ENCODE measurements at places on chromosomes 5 and 9.

- DNase-seq: no peak
Measured at GRCh38 chr5:145682197-145682899, 152.8 kb downstream of the PRELID2 start.

GRCh38 chr5:444226-444625 is 1.2 kb downstream of the EXOC3 start:
- no peak for DNase-seq

- no peak for DNase-seq
Measured at GRCh38 chr5:56356121-56356835, 123.1 kb upstream of the ANKRD55 start.

GRCh38 chr9:107784235-107784958 is 294.8 kb upstream of the KLF4 start:
- DNase-seq: no peak

DNA sequence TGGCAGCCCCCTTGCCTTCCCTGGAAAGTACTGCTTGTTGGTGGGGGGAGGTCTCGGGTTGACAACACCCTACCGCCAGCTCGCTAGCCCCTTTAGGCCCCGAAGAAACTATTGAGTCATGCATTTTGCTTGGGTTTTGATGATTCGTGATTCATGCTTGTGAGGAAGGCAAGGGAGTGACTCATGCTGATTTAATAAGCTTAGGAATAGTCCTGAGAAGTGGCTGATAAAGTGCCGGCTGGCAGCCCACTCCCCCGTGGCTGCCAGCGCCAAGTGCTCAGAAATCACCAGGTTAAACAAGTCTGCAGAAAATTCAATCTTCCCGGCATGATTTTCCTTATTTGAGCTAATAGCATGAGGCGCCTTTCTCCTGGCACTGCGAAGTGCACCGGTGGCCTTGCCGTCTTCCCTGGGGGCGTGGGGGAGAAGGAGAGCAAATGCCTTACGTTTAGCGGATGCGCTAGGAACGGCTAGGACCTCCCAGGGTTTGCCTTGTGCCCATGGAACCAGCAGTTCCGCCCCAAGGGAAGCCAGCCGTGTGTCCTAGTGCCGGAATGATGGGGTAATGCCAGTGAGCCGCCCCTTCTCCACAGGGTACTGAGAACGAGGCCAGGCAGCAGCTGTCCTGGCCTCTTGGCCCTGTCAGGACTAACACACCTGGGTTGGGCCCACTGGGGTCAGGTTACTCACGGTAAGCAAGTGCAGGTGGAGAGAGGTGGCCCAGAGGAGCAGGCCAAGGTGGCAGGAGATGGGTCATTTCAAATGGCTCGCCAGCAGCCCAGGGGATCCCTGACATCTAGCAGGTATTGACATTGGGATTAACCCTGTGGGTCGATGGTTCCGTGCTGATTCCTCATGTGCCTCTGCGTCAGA is 151.9 kb downstream of the MACROH2A1 start:
- no peak for DNase-seq

DNA sequence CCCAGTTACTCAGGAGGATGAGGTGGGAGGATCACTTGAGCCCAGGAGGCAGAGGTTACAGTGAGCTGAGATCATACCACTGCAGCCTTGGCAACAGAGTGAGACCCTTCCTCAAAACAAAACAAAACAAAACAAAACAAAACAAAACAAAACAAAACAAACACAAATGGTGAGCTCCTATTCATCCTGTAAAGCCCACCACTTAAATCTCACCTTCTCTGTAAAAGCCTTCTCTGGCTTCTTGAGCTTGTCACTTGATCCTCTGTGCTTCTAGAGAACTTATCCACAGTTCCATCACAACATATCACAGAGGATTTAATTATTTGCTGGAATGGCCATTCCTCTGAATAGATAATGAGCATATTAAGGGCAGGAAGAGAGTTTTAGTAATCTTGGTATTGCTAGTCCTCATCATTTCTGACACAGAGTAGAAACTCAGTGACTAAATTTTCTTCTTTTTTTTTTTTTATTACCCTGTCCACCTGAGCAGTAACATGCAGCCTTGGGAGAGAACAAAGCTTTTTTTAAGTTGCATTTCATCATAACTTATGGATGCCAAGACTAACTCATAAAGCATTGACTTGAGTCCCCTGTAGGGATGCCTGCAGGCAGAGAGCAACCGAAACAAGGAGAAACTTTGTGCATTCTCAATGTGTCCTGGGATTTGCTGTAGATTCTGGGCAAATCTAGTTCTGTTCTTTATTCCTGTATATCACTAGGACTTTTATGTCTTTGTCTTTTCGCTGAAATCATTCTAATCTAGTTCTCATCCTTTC is 13.0 kb upstream of the HSPA9 start:
- no peak for DNase-seq

- DNase-seq: no peak
Measured at GRCh38 chr5:62168506-62169281, 137.3 kb upstream of the KIF2A start.

- no peak for DNase-seq
Measured at GRCh38 chr5:131068893-131069643, 96.0 kb downstream of the HINT1 start.

DNA sequence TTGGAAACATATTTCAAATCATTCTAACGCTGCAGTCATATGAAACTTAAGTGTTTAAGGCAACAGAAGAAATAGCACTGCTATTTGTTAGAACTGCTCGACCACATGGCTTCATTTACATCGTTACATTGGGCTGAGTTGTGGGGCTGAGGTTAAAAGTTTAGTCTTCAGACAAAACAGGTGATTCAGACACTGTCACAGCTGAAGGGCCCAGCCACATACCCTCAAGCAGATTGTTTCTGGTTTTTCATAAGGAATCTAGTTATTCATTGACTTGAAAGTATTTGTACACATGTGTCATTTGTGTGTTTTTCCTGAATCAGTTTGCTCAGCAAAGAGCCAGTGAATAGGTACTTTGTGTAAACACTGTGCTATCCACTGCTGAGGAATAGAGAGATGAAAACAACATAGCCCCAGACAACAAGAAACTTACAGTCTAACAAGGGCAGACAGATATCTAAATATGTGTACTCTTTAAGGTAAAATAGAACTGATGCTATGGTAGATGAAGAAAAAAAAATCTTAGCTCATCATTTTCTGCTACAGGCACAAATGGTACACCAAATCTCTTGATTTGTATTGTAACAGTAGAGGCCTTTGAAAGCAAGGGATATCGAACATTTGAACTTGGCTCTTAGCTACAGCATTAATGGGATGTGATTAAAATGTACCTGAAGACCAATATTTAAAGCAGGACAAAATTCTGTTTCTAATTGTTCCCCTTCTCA is 357.6 kb upstream of the RPS23 start:
- no peak for DNase-seq

GRCh38 chr5:79873187-79873586 is 117.9 kb downstream of the MTX3 start:
- DNase-seq: no peak

- DNase-seq: no peak
Measured at GRCh38 chr9:114483499-114483898, 21.8 kb downstream of the WHRN start.

DNA sequence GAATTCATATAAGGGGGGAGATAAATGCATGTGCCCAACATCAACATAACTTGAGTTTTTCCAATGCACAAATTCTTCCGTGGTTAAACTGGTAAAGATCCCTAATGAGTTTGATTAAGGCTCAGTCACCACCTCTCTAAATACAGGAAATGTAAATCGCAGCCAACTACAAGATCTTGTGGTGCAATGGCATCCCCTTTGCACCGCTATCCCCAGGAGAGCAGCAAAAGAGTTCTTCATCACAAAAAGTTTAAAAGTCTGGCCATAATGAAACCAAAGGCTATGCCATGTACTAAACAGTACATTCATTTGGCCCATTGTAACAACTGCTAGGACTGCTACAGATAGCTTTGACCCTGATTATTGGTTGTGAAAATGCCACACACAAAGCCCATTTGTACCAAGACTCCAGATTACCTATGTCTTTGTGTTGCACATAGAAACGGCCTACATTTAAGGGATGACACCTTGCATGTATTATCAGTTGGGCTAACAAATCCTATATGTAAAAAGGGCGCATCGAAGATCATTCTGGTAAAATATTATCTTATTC is 44.5 kb downstream of the ZNF608 start:
- no peak for DNase-seq

DNA sequence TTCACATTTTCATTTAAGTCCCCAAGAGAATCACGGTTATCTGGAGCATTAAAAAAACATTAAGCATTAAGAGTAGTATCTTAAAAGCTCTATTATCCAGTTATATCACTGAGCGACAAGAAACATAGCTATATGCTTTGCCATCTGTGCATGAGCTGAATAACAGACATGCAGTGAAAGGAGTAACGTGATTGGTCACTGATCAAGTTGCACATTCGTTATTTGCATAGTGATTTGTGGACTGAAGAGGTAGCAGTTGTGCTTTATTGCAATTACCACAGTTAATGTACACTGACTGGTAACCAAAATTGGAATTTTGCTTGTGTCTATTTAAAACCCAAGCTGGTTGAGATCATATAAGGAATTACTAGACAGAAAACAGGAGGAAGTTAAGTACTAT is 107.4 kb downstream of the MCTP1 start:
- DNase-seq: no peak

GRCh38 chr5:32014096-32014745 is 159.9 kb downstream of the GOLPH3 start:
- DNase-seq: no peak

GRCh38 chr5:79070350-79070667 is 742 bp downstream of the BHMT2 start:
- DNase-seq: no peak

DNA sequence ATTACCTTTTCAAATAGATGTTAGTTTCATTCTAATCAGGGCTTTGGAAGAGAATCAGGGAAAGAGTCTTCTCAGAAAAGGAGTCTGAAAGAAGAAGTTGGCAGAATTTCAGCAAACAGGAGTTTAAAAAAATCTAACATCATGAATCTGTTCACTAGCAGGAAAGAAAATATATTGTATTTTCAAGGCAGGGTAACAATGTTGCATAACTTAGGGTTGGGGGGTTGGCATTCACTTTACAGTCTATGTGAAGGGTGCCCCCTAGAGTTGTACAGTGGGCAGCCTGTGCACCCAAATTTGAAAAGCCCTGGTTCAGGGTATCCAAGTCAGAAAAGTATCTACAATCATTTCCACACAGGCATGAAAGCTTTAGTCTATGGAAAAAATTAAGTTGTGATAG is 348.4 kb upstream of the SLC30A5 start:
- DNase-seq: peak; percentile 19

GRCh38 chr5:3740546-3741373 is 145.1 kb downstream of the IRX1 start:
- DNase-seq: no peak

DNA sequence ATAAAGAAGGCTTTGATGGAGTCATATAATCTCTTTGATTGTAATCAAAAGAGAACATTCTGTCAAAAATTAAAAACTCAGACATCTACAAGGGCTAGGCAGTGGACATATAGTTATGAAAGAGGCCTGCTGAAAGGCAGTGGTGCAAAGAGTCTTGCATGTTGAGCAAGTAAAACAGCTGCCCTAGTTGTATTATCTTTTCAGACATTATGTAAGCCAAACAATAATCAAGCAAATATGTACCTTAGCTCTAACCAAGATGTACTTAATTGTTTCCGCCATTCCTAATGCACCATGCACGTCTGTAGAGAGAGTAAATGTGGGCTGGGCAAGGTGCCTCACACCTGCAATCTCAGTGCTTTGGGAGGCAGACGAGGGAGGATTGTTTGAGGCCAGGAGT is 14.3 kb downstream of the GAPT start:
- DNase-seq: no peak

- DNase-seq: no peak
Measured at GRCh38 chr5:111121926-111122325, 29.8 kb downstream of the WDR36 start.
